Left ventricle myocardium inferior (tissue), 1 donor: ENCODE measurements at places on chromosomes 1 and 21.

DNA sequence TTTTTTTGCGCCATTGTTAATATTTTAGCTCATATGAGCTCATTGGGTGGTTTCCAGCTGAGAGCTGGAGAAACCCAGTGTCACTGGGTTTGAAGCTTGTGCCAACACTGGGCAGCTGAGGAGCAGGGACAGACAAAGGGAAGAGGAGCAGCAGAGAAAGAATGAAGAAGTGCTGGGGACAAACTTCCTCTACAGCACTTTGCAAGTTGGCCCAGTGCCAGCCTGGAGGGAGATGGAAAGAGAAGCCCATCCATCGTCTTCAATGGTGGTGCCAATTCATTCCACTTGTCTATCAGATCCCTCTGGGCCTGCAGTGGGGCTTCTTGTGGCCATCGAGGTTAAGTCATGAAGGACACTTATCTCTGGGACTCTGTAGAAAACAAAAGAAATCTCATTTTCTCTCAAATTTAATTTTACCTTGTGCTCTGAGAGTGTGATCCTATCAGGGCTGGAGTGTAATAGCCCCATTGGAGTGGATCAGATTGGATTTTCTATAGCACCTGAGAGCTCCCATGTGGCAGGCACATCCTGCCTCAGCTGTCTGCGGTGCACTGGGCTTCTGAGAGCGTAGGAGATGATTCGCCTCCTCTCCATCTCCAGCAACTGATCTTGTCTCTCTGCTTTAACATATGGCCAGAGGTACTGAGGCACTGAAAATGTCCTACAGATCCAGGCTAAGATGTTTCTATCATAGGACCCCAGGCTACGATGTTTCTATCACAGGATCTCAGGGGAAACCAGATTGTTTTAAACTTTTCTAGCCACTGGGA, 114.7 kb downstream of the TNR start:
- DNase-seq: peak; percentile 22

DNA sequence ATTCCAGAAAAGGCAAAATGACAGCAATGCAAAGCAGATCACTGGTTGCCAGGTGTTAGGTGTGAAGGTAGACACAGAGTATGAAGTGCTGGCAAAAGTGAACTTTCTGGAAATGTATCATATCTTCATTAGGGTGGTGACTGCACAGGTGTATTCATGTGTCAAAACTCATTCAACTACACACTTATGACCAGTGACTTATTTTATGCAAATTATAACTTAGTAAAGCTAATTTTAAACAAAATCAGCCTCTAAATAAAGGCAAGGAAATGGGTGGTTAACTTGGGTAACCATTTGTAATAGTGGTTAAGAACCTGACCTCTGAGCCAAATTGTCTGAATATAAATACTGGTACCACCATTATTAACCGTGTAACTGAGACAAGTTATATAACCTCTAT, 7.4 kb downstream of the COP1 start:
- DNase-seq: no peak

GRCh38 chr1:3072391-3073185, 3.6 kb downstream of the PRDM16 start:
- peak; percentile 18 for DNase-seq

- DNase-seq: no peak
Observed at GRCh38 chr1:90761781-90762589, 44.9 kb upstream of the BARHL2 start.

GRCh38 chr1:61372944-61373343, 290.6 kb downstream of the NFIA start:
- DNase-seq: no peak

GRCh38 chr21:46082713-46082962, 15.3 kb upstream of the COL6A2 start:
- DNase-seq: no peak

DNA sequence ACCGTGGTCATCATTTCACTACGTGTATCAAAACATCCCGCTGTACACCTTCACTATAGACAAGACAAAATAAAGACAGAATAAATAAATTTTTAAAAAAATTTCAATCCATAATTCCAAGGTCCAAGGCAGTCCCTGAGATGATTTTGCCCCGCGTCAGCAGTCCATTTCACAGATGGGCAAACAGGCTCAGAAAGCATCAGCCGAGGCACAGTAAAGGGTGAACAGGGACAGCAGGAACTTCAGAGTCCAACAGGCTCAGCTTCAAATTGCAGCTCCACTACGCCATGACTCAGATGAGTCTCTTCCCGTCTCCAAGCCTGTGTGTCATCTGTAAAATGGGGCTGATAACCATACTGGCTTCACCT, 15.0 kb downstream of the MATN1 start:
- no peak for DNase-seq

- DNase-seq: no peak
Observed at GRCh38 chr1:48249868-48250267, 27.4 kb downstream of the SLC5A9 start.

GRCh38 chr1:179871940-179872339, 5.7 kb downstream of the TOR1AIP2 start:
- no peak for DNase-seq

DNA sequence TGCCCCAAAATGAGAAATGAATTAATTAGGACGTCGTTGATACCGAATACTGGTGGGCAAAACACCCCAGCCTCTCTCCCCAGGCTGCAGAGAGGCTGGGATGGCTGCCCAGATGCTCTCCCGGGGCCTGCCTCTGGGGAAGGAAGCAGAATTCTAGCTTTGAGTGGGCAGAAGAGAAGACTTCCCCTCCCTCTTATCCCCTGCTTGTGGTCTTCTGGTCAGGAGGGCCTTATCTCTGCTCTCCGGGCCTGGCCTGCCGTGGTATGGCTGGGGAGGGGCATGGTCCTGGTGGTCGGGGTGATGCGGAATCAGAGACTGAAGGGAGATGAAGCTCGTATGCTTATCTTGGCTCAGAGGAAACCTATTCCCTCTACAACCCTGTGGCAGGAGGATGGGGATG, 9.8 kb upstream of the CSF3R start:
- no peak for DNase-seq

- DNase-seq: no peak
Observed at GRCh38 chr1:9827558-9828185, 3.9 kb upstream of the CLSTN1 start.

DNA sequence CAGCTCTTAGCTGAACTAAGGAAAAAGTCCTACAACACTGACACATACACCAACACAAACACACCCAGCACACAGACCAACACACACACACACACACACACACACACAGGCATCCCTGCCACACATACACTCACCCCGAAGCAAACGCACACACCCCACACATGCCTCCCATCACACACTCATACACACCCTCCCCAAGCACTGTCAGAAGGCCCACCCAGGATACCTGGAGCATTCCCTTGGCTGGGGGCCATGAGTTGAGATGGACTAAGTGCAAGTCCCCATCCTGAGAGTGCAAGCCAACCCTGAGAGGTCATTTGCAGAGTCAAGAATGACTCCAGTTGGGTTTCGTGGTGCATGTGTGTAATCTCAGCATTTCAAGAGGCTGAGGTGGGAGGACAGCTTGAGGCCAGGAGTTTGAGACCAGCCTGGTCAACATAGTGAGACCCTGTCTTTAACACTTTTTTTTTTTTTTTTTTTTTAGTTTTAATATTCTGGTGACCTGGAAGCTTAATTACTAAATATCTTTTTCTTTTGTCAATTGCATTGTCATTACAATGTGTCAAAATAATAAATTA, 117.3 kb downstream of the RHOU start:
- DNase-seq: no peak

- DNase-seq: no peak
Observed at GRCh38 chr1:94898491-94899385, 28.2 kb downstream of the CNN3 start.

DNA sequence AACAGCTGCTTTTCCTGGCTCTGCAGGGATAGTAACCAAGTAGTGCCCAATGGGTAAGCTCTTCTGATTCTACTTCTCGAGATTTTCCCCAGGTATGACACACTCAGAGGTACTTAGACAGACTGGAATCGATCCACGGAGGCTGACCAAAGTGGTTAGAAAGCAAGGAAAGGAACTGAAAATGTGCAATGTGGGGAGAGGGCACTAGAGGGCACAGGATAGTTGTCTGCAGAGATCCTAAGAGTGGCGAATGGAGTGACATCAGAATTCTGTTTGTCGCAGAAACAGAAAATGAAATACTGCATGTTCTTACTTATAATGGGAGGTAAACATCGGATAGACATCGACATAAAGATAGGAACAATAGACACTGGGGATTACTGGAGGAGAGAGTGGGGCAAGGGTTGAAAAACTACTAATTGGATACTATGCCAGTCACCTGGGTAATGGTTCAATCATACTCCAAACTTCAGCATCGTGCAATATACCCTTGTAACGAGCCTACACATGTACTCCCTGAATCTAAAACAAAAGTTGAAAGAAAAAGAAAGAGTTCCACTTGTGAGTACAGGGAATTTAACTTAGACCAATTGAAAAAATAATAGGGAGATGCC, 23.3 kb downstream of the CYP2J2 start:
- DNase-seq: no peak

GRCh38 chr1:235295902-235296350, 32.1 kb downstream of the ARID4B start:
- no peak for DNase-seq

DNA sequence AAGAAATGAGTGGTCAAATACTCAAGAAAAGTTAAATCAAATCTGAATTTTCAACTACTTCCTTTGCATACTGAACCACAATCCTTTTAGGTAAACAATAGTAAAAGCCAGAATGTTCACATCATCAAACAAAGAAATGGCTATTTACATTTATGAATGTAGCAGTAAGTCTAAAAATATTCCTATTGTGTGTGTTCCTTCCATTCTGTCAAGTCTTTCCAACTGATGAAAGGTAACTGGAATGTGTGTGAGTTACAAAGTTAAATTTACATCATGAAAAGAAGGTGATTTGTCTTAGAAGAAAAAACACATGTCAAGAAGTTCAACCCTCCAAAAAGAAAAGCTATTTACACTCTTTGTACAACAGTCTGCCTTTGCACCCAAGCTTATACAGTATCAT, 203.1 kb downstream of the SIPA1L2 start:
- no peak for DNase-seq

- DNase-seq: no peak
Observed at GRCh38 chr1:194378517-194378916, 1192.1 kb upstream of the B3GALT2 start.

DNA sequence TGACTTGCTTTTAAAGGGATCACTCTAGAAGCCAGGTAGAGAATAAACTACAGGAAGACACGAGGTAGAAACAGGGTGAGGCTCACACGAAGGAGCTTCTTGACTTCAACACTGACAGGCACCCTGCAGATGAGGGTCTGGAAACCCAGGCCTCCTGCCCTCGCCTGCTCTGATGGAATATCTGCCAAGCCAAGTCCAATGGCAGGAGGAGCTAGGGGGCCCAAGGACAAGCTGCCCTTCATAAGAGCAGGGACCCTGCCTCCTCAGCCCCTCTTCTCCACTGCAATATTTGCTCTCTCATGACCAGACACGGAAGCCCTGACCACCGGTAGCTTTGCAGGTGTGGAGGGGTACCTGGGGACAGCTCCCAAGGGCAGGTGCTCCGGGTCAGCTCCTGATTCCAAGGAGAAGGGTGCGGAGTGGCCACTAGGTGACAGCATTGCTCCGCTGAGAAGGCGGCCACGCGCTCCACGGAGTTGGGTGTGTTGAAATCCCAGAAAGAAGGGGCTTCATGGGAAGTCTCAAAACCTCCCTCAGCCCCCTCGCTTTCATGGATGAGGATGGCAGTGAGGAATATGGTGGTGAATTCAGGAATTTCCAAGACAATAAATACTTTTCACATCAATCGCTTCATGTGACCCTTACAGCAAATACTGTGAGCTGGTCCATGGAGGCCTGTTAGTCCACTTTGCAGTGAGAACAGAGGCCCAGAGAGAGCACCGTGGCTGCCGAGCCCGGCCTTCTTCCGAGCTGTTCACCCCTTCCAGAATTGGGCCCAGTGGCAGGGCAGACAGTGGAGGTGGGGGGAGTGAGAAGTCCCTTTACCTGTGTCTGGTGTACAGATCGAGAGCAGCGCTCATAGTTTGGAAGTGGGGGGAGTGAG, 33.2 kb upstream of the PAX7 start:
- DNase-seq: peak; percentile 46
